ENCODE measurements at places on chromosomes 2 and 18.
A peak's percentile ranks its signal among the peaks of the same experiment; 100 is the strongest.

DNA sequence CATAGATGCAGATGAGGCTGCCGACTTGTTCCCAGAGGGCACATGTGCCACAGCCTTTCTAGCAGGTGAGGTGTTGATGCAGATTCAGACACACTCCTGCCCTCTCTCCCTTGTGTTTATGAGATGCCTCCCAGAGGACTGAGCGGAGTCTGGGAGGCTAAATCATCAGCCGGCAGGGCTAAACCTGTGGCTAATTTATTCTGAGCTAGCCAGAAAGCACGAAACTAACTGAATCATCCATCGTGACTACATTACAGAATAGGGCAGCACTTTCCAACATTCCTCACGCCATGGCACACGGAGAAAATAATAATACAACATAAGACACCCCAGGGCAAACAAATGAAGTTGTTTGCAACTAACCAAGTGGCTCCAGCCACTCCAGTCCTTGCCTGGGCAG, 101.7 kb upstream of the FZD7 start:
- no peak for DNase-seq

- peak; percentile 81 for DNase-seq
Observed at GRCh38 chr2:237774811-237775553, 23.6 kb upstream of the RBM44 start.

- DNase-seq: peak; percentile 49
Observed at GRCh38 chr2:146666340-146666739, 1178.5 kb upstream of the ACVR2A start.

DNA sequence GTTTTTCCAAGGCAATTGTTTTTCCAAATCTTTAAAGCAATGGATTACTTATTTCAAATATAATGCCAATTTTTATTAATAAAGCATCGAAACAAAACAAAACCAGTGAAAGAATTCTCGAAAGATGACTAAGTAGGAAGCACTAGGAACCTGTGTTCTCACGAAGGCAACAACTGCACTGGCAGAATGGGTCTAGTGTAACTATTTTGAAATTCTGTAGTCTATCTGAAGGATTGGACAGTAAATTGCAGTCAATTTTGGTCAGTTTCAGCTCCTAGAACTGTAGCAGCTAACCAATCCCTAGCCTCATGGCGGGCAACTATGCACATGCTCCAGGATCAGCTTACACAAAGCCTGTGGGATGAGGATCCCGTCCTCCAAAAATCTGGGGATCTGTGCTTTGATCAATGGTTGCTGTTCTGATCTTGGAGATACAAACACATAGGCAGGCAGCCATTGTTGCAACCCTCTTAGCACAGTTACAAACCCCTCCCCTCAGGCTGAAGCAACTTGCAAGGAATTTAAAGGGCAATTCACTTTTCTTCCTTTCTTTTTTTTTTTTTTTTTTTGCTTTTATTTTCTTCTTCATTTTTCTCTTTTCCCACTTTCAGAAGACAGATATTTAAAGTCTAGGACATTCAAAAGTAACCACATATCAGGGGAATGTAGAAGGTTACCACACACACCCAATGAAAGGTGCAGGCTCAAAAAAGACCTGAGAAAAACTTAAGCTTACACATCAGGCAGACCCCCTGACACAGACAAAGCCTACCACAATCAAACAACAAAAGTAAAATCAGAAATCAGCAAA, 147.6 kb downstream of the THADA start:
- DNase-seq: no peak

- DNase-seq: no peak
Observed at GRCh38 chr18:79975043-79975442, 10.6 kb downstream of the HSBP1L1 start.
